ENCODE measurements at places on chromosomes 11 and 22. TPM values are rescaled to one million over a fixed set of nuclear protein-coding genes. Genes with fewer than 3 reads are reported as not detected.
A peak's percentile ranks its signal among the peaks of the same experiment; 100 is the strongest.

GRCh38 chr22:46364341-46365165 is 29.0 kb downstream of the TRMU start:
- DNase-seq = peak; percentile 55

DNA sequence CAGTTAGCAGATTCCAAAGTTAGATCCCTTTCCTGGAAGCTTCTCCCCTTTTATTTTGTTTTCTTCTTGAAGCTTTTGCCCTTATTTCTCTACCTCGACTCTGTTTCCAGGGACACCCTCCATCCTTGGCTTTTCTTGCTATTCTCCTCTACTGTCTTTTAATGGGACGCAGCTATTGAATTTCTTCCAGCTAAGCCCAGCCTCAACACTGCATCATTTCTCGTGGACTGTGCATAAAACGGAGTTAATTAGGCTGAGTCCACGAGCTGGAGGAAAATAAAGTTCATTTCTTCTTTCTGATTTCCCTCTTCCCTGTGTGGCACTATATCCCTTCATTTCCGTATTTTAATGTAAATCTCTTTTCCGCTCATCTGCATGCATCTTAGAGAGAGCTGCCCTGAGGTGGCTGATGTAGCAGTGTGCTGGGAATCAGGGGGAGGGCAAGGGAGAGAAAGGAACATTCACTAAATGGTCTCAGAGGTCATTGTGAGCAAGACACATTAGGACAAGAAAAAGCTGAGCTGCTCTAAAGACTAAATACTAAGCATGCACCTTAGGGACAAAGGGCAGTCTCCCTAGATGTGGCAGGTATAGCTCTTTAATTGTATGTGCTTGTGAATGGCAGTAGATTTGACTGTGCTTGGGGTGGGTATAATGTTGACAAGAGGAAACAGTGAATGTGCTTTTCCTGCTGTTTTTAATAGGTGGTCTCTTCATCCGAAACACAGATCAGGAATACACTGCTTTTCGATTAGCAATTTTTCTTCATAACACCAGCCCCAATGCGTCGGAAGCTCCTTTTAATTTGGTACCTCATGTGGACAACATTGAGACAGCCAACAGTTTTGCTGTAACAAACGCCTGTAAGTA is 1.9 kb downstream of the GRIA4 start:
- no peak for DNase-seq

Gene PLAAT3
- 76.1 TPM for total RNA-seq

DNA sequence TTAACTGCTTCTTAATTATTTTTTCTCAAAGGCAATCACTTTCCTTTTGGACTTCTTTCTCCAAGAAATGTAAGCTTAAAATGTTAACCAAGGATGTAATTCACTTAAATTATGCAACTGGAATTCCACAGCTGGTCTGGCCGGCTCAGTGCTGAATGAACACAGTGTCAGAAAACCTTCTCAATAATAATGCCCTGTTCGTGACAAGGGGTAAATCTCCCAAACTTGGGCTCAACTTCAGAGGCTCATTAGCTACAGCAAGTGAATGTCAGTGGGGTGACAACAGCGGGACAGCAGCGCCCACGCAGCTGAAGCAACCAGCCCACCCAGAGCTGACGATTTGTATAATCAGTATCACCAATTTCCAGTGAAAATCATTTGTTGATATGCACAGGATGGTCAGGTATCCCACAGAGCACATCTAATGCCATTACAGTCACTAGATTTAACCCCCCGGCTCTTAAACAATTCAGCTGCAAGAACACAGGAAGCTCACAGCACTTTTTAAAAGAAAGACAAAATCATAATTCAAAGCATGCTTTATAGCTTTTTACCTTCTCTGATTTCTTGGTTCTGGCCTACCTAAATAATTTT is 704.8 kb downstream of the DLG2 start:
- DNase-seq = no peak

GRCh38 chr22:49297871-49298721 is 529.6 kb downstream of the BRD1 start:
- DNase-seq = no peak

DNA sequence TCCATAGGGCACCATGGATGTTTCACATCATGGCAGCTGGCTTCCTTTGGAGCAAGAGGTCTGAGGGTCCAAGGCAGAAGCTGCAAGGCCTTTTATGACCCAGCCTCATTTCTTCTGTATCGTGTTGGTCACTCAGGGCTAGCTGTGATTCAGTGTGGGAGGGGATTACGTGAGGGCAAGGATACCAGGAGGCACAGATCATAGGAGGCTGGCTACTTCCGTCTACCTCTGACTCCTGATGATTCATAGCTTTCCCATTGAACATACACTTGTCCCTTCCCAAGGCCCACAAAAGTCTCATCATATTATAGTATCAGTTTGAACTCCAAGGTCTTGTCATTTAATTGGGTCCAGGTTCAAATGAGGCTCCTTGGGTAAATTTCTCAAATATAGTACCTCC is 135.3 kb upstream of the ZBED5 start:
- no peak for DNase-seq

Gene ALX4
- not detected for total RNA-seq

GRCh38 chr22:33717694-33718396 is 202.4 kb downstream of the LARGE1 start:
- DNase-seq = no peak

DNA sequence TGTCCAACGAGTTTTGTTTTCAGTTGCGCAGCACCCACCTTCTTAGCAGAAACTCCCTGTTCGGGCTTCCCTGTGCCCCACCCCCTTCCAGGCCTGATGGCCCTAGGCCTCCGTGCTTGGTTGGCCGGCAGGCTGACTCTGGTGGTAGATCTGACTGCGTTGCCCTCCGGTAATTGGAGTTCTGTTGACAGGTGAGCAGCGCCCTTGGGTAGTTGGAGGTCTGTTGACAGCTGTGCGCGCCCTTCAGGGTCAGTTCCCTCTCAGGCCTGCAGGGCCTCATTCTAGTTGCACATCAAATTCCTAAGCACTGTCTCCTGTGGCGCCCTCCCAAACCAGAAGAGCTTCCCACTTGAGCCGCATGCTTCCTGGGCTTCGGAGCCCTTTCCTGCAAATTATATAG is 776 bp downstream of the DGCR6 start:
- DNase-seq = no peak

- no peak for DNase-seq
Observed at GRCh38 chr22:39577366-39577765, 6.8 kb downstream of the CACNA1I start.
